ENCODE measurements at places on chromosomes 5 and 9.

DNA sequence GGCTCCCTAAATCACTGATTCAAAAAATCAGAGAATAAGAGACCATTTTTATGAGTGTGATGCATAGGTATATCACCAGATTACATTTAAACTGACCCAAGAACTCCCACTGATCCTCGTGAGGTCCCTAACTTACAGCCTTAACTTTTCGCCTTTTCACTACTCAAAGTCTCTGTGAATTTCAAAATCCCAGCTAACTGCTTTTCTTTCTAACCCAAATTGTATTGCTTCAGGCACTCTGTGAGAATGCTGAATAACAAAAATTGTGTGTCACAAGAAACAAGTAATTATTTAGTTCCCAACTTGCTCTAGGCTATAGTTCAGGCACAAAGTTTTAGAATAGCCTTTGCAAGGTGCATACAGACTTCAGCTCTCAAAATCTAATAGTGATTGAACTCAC is 368.6 kb downstream of the CHSY3 start:
- no peak for DNase-seq

GRCh38 chr5:129496421-129496820 is 36.3 kb downstream of the ADAMTS19 start:
- DNase-seq: no peak

- DNase-seq: no peak
Measured at GRCh38 chr9:107079589-107079988, 203.5 kb upstream of the RAD23B start.

DNA sequence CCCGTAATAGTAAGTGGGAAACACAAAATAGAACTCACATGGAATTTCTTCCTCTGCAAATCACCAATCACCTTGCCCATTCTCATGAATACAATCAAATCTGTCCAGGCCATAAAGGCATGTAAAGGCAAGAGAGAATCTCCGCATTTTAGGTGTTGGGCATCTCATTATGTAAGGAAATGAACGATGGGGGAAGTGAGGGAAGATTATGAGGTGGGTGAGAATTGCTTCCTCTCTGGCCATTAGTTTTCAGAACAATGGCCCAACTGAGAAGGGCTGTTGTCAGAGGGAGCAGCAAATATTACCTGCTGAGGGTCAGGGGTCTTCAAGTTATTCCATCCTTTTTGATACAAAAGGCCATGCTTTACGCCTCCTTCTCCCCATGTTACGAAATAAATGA is 455.1 kb downstream of the ARHGEF28 start:
- DNase-seq: no peak

GRCh38 chr5:172802567-172803176 is 31.4 kb upstream of the ERGIC1 start:
- DNase-seq: no peak

GRCh38 chr5:168327994-168328393 is 36.5 kb downstream of the WWC1 start:
- no peak for DNase-seq

DNA sequence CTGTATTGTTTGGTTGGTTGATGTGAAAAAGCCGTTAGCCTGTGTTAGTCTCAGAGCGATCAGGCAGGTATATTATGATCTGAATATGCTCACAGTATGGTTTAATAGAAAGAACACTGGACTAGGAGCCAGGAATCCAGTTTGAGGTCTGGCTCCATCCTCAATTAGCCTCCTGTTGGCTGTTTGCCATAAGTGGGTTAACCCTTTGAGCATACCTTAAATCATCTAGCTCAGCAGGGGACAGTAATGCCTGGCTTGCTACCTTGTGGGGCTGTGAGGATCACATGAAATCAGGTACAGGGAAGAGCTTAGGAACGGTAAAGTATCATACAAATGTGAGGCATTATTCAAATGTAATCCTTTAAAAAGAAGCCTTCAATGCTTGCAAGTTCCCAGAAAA is 104.7 kb downstream of the CMYA5 start:
- no peak for DNase-seq

DNA sequence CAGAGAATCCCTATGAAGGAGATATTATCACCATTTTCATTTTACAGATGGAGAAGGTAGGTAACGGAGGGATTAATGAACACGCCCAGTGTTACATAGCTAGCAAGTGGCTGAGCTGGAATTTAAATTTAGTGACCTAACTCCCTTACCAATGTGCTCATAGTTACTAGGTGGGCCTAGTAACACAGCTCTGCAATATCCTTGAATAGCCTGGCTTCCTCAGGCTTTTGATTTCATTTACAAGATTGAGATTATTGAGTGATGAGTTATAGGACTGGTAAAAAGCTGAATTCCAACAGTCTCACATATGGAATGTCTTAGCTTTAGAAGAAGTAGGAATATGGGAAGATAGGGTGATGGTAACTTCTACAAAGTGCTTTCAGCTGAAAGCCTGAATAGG is 336.3 kb upstream of the KIF2A start:
- DNase-seq: no peak

- no peak for DNase-seq
Measured at GRCh38 chr9:121780177-121781040, 129.0 kb downstream of the DAB2IP start.

GRCh38 chr9:2425676-2426075 is 195.9 kb upstream of the VLDLR start:
- DNase-seq: no peak

DNA sequence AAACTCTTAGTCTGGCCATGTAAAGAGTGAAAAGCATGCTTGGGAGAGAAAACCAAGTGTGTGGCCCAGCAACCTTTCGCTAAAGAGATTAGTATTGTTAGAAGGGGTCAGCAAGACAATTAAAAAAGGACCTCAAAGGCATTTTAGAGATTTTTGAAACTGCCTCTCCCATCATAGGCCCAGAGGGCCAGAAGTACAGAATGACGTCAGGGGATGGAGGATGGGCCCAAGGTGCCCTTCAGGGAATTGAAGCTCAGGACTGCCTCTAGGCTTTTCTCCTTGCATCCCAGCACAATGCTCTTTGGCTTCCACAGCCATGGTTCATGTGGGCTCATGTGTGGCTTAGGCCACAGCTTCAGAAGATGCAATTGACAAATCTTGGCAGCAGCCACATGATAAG is 287.0 kb upstream of the COX7C start:
- DNase-seq: no peak

DNA sequence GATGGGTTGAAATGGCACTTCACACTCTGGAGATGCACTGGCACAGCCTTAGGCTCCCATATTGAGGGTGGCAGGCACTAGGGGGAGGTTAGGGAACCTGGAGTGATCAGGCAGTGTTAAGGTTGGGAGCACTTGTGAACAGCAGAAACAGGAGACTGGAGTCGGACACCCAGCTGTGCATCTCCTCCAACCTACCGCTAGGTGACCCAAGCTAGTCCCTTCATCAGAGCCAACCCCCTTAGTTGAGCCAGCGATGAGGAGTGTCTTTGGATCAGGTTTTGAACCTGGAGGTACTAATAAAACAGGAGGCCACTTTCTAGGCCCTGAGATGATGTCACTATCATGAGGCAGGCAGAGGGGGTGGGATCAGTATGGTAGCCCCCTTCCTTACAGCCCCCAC is 1.7 kb downstream of the ACTL7B start:
- DNase-seq: no peak

- no peak for DNase-seq
Measured at GRCh38 chr5:146794326-146795029, 84.1 kb downstream of the PPP2R2B start.

GRCh38 chr9:131667576-131667975 is 72.3 kb downstream of the RAPGEF1 start:
- DNase-seq: peak; percentile 49

- DNase-seq: no peak
Measured at GRCh38 chr9:78994471-78994870, 577.3 kb upstream of the TLE4 start.

GRCh38 chr5:78666041-78666444 is 17.5 kb upstream of the LHFPL2 start:
- no peak for DNase-seq

- no peak for DNase-seq
Measured at GRCh38 chr5:54571462-54571861, 53.9 kb downstream of the SNX18 start.

- no peak for DNase-seq
Measured at GRCh38 chr5:139435676-139436075, 3.6 kb downstream of the DNAJC18 start.

- no peak for DNase-seq
Measured at GRCh38 chr5:88956416-88956815, 73.4 kb upstream of the MEF2C start.

DNA sequence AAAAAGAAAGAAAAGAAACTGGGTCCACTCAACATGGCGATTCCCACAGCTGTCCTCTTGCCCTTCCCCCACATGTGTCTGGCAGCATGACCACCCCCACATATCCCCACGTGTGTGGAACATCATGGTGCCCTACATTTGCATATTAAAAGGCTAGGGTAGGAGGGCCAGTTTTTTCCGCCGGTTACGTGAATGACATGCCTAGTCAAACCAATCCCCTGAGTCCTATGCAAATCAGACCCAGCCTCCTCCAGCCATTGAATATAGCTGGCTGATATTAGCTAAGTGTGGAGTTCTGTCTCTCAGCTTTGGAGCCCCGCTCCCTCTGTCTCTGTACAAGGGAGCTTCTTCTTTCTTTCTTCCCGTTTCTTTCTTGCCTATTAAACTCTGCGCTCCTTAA is 33.0 kb upstream of the CCDC112 start:
- no peak for DNase-seq

DNA sequence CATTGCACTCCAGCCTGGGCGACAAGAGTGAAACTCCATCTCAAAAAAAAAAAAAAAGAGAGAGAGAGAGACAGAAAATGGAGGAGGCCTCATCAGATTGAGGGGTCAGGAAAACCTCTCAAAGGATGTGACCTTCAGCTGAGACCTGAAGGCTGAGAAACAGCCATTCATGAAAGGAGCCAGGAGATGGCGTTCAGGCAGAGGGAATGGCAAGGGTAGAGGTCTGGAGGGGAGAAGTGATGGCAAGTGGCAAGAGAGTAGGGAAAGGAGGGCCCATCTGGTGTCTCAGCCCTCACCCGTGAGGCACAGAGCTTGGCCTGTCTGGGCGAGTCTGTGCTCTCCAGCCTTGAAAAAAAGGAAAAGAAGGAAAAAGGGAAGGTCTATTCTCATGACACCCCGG is 17.0 kb downstream of the CAMK2A start:
- DNase-seq: no peak

- DNase-seq: no peak
Measured at GRCh38 chr5:58294598-58295305, 165.1 kb downstream of the PLK2 start.

GRCh38 chr5:79857714-79858409 is 133.2 kb downstream of the MTX3 start:
- DNase-seq: peak; percentile 62

- no peak for DNase-seq
Measured at GRCh38 chr5:19270153-19270552, 717.8 kb downstream of the CDH18 start.

DNA sequence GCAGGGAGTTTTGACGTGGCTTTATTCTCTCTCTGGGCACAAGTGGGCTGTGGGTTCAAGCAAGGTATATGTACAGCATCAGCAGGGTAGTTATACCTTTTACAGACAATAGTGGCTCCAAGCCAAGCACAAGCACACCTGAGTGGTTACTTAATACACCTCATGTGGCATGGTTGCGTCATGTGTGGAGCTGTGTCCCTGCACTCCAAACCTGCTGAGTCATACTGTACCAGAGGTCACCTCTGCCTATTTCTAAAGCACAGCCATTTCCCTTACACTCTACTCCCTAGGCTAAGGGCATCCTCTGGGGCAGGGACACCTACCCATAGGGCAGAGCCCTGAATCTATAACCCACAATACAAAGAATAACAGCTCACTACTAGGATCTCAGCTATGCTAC is 147.3 kb downstream of the OSTF1 start:
- DNase-seq: no peak

- no peak for DNase-seq
Measured at GRCh38 chr9:115674091-115674490, 479.5 kb upstream of the PAPPA start.

- DNase-seq: no peak
Measured at GRCh38 chr5:150540042-150540441, 32.1 kb downstream of the NDST1 start.

DNA sequence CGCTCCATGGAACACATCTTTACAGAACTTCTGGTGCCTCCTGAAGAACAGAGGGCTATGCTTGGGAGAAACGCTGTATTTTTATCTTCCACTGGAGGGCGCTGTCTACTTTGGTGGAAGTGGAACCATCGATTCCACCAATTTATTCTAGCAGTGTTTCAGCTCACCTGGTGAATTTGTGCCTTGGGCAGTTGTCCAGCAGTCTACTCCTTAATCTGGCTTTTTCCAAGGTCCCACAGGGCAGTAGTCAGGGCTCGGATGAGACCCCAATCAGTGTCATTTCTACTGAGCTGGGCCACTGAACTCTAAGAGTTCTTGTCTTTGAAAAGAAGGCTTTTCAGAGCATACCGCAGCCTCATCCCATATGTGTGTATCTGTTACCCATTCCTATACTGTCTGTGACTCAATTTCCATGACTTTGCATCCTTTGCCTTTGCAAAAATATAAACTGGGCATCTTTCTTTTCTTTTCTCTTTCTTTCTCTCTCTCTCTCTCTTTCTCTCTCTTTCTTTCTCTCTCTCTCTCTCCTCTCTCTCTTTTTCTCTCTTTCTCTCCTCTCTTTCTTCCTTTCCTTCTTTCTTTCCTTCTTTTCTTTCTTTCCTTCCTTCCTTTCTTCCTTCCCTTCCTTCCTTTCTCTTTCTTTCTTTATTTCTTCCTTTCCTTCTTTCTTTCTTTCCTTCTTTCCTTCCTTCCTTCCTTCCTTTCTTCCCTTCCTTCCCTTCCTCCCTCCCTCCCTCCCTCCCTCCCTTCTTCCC is 138.4 kb upstream of the ZNF618 start:
- no peak for DNase-seq

GRCh38 chr5:65247594-65247993 is 234.1 kb downstream of the ADAMTS6 start:
- DNase-seq: no peak

DNA sequence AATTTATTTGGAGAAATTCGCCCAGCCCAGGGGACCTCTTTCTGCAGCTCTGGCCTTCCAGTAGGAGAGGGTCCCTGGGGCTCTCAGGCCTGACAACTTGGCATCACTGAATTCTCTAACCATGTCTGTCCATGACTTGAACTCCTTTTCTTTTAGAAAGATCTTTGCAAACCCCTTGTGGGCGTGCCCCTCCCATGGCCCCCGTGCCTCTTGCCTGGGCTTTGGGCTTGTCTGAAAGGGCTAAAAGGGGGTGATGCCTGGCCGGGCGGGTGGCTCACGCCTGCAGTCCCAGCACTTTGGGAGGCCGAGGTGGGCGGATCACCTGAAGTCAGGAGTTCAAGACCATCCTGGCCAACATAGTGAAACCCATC is 3.2 kb upstream of the SQSTM1 start:
- no peak for DNase-seq

- DNase-seq: no peak
Measured at GRCh38 chr5:61132559-61132958, 29.7 kb downstream of the SMIM15 start.

- DNase-seq: no peak
Measured at GRCh38 chr9:129604766-129605163, 16.1 kb downstream of the C9orf50 start.

GRCh38 chr9:105173826-105174225 is 70.6 kb upstream of the SLC44A1 start:
- no peak for DNase-seq

- DNase-seq: no peak
Measured at GRCh38 chr5:124587280-124587679, 159.2 kb downstream of the ZNF608 start.
